ENCODE measurements at places on chromosomes 6 and 20.

DNA sequence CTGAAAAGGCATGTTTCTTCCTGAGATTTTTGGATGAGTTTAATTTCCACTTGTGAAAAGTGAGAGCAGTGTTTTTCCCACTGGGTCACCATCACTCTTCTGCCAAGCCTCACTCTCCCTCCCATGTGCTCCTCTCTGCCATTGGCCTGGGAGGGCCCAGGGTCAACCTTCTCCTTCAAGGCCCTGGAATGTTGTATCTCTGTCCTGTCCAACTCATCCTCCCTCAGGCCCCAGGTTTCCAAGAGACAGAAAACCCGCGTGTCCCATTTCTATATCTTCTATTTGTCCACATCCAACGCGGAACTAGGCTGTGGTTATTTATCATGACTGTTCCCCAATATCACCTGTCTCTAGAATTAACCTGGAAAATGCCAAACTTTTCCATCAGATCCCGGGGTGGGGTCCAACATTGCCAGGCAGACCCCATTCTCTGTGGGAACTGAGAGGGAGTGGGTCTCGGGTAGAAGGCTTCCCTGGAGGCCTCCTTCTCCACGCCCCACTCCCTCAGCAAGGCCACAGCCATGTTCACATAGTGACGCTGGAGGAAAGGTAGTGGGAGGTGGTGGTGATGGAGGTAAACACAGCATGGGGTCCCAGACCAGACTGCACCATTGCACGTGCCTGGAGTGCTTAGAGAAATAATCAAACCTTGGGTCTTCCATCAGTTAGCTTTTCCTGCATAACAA lies 173.5 kb downstream of the SCP2D1 start:
- DNase-seq, result no peak

DNA sequence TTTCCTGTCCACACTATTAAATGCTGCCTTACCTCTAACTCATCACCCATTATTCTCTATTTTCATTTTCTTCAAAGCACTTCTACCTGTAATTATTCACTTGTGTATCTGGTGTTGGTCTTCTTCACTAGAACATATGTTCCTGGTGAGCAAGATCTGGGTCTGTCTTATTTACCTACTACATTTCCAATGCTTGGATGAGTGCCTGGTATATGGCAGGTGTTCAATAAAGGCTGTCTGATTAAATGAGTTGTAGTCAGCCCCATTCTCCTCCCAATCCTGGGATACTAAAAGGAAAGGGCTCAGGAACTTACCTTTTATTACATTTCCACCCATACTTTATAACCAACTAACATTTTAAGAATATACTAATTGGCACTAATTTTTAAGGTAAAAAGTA lies 61.0 kb downstream of the CEP162 start:
- no peak for DNase-seq

DNA sequence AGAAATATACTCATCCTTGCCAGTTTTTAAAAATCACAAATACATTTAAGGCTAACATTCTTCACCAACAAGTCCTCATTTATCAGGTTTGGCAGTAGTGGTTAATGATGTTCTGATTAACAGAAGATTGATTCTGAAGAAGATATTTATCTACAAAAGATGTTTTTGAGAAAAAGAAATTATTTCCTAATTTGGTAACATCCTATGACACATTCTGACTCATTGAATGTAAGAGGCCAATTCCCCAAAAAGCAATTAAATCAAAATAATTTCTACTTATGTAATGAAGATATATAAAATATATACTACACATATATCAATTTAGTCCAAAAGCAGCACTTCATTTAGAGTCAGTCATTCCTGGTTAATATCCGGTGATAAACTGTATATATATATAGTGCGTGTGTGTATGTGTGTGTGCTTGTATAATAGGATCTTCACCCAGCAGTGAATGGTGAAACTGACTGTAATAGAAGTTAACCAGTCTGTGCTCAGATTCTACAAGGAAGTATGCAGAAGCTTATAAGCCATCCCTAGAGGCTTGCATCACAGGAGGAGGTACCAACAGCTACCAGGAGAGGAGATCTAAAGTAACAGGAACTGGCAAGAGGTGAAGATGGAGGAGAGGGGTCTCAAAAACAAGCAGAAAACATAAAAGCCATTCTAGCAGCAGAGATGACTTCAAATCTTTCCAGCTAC lies 82.9 kb upstream of the MARCKS start:
- DNase-seq, result no peak

- no peak for DNase-seq
Measured at GRCh38 chr6:53860511-53860910, 65.7 kb downstream of the LRRC1 start.

- no peak for DNase-seq
Measured at GRCh38 chr6:109456710-109457561, 1.4 kb upstream of the MICAL1 start.

GRCh38 chr6:42551217-42551616 lies 12.6 kb upstream of the UBR2 start:
- DNase-seq, result no peak

- no peak for DNase-seq
Measured at GRCh38 chr6:7201732-7202541, 94.2 kb downstream of the RREB1 start.

DNA sequence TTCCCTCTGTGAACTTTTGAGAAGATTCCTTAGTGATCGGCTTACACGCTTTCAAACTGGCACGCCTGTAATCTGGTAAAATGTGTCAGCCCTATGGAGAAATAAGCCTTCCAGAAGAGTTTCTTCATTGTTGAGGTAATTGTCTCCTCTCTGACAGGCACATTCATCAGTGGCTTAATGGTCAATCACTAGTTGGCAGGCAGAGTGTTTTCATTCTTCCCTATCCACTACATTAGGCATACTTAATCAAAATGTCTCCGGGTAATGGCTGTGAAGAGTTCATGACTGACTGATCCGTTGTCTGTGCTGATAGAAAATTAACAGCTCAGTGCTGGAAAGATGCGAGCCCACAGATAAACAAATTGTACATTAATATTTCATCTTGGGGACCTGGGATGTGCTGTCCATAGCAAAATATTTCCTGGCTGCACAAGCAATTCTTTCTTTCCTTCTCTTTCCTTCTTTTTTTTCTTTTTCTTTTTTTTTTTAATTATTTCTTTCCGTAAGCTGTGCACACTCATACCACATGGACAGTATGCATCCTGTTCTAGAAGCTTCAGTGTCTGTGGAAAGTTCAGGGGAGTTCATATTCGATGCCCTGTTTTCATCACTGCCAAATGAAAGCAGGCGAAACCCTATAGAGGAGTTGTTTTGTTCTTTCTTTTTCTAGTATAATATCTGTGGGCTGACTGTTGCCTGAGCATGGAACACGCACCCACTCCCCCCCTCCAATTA lies 31.4 kb downstream of the TSHZ2 start:
- DNase-seq, result no peak

- no peak for DNase-seq
Measured at GRCh38 chr6:26400626-26401025, 1.4 kb upstream of the BTN3A1 start.

DNA sequence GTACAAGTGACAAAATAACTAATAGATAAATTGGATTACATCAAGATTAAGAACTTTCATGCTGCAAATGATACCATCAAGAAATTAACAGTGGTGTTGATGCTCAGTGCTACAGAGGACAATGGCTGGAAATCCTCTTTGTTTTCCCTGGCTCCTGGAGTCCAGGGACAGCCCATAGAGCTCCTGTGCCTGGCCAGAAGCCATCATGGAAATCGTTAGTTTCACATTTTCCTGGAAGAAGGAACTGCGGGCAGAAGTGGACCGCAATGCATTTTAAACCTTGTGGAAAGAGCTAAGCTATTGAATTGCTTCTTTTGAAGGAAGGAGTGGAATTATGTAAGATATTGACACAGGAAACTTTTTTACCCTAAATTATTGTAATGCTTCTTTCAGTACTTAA lies 276.0 kb downstream of the GJA1 start:
- DNase-seq, result no peak

DNA sequence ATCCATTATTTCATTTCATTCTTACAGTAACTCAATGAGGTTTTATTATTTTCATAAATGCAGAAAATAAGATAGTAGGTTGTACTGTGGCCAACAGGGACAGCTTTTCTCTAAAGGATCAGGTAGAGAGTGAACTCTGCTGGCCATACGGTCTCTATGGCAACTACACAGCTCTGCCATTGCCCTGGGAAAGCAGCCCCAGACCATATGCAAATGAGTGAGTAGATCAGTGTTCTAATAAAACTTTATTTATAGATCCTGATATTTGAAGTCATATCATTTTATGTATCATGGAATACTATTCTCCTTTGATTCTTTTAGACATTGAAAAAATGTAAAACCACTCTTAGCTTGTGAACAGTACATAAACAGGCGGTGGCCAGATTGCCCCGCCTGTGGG lies 192.5 kb upstream of the RREB1 start:
- no peak for DNase-seq

GRCh38 chr6:45864651-45865050 lies 151.0 kb downstream of the CLIC5 start:
- DNase-seq, result no peak
